ENCODE measurements at places on chromosomes 4 and X.
A peak's percentile ranks its signal among the peaks of the same experiment; 100 is the strongest.

GRCh38 chrX:63740382-63740781, 44.6 kb downstream of the ARHGEF9 start:
- DNase-seq: no peak

GRCh38 chr4:101136373-101137370, 210.7 kb downstream of the PPP3CA start:
- no peak for DNase-seq

GRCh38 chr4:83036991-83037665, 2.1 kb downstream of the COPS4 start:
- DNase-seq: no peak

DNA sequence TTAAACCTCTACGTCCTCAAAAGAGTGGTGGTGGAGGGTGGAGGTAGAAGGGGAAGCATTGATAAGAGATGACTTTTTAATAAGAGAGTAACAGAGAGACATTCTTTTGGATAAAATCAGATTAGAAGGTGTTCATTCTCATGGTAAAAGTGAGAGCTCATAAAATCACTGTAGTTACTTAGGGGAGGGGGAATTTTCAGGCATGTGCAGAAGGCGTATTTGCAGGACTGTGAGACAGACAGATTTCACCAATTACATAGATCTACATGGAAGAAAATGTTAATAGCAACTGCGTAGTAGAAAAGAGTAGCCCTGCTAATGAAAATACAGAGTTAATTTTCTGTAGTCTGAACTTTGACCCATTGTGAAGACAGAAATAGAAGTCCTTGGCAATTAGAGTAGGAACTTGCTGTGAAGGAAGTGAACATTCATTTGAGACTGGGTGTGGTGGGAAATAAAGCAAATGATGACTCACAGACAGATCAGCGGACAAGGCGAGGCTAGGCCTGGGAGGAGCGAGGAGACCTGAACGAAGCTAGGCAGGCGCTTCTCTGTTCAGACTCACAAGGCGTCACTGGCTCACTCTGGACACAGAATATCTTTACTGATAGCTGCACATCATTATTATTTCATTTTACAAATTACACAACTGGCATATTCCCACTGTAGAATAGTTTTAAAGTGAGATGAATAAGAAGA, 57.2 kb upstream of the FAM9C start:
- DNase-seq: no peak

DNA sequence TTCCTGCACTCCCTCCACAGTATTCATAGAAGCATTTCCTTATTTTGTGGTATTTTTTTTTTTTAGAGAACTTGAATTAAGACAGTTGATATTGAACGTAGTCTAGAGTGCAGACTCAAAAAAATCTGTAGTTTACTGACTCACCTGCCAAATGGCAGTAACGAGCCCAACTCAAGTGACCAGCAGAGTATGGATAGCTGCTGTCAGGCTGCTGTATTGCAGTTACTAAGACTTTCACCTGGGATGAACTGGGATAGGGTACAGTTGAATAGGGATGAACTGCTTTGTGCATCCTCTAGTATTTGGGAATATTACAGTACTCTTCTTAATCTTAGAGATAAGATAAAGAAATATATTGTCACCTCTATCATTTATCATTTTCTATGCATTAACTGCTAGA, 7.0 kb upstream of the SLC7A11 start:
- no peak for DNase-seq

DNA sequence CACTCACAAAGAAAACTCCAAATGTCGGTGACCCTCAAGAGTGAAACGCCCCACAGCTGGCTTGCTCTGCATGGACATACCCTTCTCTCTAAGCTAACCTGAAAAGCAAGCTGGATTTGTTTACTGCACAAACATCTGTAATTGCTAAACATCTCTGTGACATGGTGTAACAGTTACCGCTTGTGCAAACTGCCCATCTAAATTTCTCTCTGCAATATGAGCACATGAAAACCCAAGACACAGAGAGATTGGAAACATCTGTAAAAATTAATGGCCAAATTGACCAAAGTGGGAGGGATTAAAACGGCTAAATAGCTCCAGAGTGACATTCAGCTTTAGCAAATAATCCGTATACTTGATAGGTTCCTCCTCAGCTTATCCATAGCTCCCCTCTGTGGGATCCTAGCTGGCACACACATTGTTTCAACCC, 155.0 kb upstream of the MAP3K15 start:
- DNase-seq: no peak

GRCh38 chr4:173091958-173092357, 76.7 kb upstream of the GALNT7 start:
- DNase-seq: no peak

- no peak for DNase-seq
These were observed 66.0 kb downstream of the CBLL2 start for GRCh38 chrX:22338740-22339139.

DNA sequence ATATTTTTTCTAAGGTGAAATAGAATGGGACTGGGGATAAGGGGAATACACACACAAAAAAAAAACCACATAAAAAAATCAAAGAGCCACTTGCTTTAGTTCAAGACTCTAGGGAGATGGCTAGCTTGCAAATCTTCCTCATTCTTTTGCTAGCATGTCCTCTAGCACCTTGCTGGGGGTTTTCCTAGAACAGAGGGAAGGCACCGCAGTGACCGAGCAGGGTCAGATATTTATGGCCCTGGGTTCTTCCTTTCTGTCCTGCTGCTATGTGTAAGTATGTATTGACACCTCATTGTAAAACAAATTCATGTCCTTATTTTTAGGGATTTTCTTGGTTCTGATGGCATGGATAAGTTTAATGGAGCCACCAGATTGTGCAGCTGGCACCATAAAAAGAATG, 81.2 kb downstream of the SHISA3 start:
- no peak for DNase-seq

- no peak for DNase-seq
These were observed 79.4 kb downstream of the NLGN4X start for GRCh38 chrX:6149060-6149872.

GRCh38 chrX:134622056-134622812, 36.0 kb downstream of the PLAC1 start:
- no peak for DNase-seq

- no peak for DNase-seq
These were observed 63.2 kb downstream of the VEGFC start for GRCh38 chr4:176729489-176729888.

DNA sequence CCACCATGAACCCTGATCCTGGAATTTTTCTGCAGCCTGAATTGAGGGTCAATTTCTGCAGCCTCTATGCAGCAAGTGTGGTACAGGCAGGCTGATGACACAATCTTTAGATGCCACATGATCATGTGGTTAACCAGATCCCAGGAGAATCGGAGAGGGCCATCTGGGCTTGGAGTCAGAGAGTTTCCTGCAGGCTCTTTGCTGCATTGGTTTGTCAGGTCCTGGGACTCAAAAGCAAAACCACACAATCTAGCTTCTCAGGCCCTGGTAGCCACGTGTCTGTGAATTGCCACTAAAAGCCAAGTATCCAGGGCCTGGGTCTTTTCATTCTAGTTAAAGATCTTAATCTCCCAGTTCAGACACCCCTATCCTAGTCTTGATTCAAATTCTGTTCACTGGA, 464.5 kb downstream of the BCOR start:
- peak; percentile 63 for DNase-seq

DNA sequence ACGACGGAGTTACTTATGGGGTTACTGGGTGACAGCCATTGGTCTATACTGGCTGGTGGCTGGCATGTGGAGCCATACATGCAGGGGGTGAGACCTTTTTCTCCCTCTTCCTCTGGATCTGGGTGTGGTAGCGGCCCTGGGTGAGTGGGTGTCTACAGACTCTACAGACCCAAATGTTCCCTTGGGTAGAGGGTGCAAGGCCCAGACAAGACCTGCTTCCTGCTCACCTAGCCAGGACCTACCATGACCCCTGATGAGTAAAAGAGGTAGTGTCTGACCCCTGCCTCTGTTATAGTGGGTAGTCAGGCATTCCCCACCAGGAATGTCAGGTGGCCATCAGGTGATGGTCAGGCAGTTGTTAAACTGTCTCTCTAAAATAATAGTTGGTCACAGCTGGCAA, 66.8 kb downstream of the SLC2A9 start:
- DNase-seq: no peak

GRCh38 chr4:153241970-153242838, 38.0 kb downstream of the TRIM2 start:
- DNase-seq: peak; percentile 21

DNA sequence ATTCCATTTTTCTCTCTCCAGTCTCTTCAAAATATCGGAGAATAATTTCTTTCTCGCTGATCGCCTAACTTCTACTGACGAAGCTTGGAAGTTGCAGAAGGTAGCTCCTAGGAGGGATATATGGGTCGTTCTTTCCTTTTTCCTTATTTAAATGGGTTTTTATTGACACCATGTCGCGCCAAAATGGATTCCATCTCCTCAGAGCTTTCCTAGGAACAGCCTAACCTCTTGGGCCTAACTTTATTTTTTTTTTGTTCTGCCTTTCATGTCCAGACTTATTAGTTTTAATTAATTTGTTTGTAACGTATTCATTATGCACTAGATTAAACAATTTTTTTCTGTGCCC, 359.4 kb upstream of the ZCCHC13 start:
- no peak for DNase-seq

DNA sequence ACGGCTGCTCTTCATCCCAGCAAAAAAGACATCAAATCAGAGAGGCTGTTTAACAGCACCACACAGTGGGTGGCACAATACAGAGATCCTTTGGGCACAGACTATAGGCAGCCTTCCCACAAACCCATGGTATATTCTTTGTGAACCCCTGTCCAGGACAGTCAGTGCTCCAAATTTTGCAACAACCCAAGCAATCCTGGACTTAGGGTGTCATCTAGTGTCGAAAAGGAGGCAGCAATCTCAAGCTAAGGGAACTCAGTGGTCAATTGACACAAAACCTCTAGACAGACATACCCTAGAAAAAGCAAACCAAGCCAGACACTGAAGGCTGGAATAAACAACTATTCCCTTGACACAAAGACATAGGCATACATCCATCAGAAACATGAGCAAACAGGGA, 137.4 kb downstream of the BMP15 start:
- no peak for DNase-seq

- no peak for DNase-seq
These were observed 93.9 kb upstream of the CBR4 start for GRCh38 chr4:169103966-169104412.

DNA sequence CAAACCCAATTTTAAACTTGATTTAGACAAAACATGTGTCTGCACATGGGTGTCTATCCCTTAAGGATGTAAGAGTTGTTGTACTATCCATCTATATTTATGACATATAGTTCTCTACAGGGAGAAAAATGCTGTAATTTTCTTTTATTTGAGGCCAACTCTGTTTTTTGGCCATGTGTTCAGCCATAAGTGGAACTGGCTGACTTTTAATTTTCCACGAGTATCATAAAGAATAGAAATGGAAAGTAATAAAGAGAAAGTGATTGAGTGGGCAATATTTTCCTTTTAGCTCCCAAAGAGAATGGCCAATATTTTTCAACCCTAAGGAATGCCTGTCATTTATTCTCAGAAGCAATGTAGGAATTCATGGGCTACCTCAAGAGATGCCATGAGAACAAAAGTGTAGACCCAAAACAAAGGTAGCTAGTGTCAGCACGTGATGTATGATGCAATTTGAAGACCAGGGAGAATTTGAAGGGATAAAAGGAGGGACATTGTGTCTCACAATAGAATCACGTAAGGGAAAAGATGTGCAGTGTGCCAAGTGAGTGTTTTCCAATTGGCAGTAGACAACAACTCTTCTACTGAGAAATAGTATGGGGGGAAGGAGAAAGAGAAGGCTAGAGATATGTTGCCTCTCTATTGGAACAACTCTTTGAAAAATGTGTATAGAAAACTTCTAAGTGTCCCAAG, 27.8 kb upstream of the MXRA5 start:
- DNase-seq: no peak

DNA sequence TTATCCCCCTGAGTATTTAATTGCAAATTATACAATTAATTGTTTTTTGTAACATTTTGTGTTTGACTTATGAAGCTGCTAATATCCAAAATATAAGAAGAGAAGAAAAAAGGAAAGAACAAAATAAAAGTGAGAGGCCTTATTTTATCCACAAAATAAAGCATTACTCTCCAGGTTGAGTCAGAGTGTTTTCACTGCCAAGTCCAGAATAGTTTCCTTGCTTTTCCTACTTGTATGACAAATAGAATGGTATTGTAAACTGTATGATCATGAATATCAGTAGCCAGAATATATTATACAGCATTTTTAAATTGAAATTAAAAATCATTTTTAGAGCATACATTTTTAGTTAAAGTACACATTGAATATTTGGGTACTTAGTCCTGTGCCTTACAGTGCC, 237.8 kb downstream of the NDST4 start:
- no peak for DNase-seq

- no peak for DNase-seq
These were observed 499.3 kb upstream of the CT83 start for GRCh38 chrX:116961872-116962582.

DNA sequence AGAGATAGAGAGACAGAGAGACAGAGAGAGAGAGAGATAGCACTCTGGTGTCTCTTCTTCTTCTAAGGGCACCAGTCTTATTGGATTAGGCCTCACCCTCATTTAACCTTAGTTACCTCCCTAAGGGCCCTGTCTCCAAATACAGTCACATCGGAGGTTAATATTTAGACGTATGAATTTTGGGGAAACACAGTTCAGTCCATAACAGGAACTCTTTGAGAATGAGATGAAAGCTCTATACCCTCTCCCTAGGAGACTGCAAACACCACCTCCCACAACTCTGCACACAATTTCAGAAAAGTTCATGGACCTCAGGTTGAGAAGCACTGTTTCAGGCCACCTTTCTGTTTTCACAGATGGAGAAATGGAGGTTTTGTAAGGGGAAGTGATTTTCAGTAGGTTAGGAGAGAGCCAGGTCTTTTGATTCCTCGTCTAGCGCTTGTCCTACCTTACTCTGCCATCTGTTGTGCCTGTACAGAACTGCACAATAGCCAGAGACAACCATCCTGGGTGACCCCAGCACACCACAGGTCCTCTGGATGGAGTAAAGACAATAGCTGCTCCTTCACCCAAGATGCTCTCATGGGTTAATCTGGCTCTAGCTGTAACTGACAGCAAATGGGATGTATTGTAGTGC, 16.9 kb upstream of the LOC101059915 start:
- DNase-seq: no peak

DNA sequence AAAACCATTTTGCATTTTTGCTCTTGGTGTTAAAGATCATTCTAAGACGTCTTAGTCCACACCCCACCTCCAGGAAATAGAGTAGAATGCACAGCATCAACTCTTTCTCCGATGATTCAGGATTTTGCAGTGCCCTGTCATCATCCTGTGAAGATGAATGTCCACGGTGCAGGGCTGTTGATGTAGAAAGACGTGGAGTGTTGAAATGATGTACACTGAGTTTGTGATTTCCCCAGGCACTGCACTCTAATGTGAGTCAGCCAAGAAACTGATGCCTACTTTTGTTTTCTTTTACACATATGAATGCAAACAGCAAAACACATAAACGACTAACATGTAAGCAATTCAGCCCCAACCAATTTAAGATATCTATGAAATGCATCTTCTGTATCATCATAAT, 10.5 kb downstream of the LGI2 start:
- no peak for DNase-seq

DNA sequence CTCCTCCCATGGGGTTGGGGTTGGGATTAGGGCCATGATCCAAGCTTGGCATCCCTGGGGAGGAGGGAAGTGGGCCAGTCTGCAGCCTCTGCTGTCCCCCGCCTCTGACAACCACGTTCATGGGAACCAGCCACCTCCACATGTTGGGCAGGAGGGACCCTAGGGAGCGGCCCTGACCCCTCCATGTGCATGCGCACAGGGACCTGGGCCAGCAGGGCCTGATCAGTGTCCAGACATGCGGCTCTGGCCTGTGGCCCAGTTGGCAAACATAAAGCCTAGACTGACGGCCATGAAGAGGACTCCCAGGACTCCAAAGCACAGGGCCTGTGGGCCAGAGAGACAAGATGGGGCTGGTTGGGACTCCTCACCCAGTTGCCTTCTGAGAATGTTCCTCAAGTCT, 11.3 kb downstream of the SLC38A5 start:
- DNase-seq: no peak

All from NCI-H2171 (cell line).